ENCODE measurements at places on chromosomes 6 and 20.

DNA sequence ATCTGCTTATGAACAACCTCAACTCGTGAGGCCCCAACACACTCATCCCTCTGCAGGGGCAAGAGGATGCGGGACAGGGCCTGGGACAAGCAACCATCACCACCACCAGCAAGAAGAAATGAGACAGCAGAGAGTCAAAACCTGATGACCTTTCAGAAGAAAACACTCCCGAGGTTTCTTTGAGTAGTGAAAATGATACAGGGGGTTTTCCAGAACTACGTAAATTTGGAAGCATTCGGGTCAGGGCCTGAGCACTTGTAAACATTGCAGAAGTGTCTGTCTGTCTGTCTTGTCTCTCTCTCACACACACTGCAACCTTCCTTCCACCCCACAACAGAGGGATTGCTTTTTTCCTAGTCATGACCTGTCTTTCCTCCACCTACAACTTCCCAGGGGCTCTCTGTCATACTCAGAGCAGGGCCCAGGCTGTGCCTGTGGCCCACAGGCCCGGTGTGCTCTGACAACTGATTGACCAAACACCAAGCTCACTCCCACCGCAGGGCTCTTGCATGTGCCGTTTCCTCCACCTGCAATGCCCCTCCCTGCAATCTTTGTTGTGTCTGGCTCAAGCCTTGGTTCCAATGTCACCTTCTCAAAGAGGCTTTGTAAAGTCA, 90.9 kb downstream of the BMP7 start:
- no peak for DNase-seq

GRCh38 chr20:21609981-21610380, 95.5 kb upstream of the PAX1 start:
- DNase-seq: no peak

- no peak for DNase-seq
These were observed 32.3 kb downstream of the RPRD1B start for GRCh38 chr20:38065764-38066375.

DNA sequence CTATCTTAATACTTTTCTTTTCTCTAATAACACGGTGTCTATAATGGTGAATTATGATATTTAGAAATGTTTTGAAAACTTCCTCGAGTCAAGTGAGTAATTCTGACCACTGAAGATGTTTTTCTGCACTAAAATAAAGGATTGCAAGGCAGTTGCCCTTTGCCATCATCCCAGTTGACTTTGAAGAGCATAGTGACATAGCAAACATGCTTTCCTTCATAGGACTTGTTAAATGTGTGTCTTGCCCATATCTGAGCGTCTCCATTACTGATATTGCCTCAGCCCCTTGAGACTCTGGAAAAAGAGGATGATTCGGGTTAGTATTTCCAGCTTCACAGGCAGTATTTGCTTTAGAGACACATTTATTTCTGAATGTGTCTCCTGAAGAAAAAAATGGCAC, 125.2 kb upstream of the MCHR2 start:
- no peak for DNase-seq

GRCh38 chr6:149060300-149060984, 257.1 kb upstream of the TAB2 start:
- no peak for DNase-seq

DNA sequence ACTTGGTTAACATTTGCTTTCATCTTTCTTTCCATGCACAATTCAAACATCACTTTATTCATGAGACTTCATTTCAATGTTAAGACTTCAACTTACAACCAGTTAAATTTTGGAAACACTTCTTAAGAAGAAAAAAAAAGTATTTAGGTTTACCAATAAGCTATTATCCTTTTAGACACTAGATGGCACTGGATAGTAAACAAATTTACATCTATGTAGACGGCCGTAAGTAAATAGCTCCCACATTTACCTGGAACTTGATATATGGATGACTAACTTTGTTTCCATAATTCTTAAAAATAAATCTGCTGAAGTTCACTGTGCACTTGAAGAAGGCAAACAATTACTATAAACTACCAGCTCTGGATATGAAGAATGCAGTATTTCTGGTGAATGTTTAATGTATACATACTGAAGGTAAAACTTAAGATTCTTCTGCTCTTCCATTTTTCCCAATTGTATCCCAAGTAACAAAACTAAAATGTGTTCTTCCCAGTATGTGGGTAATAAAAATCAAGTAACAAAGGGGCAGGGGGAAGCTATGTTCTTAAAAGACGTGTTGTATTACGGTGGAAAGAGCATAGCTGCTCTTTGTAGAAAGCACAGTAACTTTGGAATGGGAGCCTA, 130.6 kb upstream of the C6orf118 start:
- no peak for DNase-seq

DNA sequence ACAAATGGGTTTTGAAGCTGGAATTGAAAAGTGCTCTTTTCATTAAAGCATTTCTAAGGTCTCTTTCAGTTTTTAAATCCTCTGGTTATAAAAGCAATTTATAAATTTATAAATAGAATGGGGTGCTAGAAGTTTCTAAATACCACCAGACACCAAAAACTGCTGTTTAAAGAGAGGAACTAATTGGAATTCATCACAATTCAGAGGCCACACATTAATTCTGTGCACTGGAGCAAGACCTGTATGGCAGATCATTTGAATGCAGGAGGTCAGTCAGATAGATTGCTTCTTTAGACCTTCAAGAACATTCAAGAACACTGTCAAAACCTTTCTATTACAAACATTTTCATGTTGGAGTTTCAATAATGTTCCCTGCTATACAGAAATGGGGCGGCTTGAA, 55.1 kb downstream of the ALDH8A1 start:
- DNase-seq: no peak

- no peak for DNase-seq
These were observed 139.9 kb downstream of the AGPAT4 start for GRCh38 chr6:161133963-161134362.

DNA sequence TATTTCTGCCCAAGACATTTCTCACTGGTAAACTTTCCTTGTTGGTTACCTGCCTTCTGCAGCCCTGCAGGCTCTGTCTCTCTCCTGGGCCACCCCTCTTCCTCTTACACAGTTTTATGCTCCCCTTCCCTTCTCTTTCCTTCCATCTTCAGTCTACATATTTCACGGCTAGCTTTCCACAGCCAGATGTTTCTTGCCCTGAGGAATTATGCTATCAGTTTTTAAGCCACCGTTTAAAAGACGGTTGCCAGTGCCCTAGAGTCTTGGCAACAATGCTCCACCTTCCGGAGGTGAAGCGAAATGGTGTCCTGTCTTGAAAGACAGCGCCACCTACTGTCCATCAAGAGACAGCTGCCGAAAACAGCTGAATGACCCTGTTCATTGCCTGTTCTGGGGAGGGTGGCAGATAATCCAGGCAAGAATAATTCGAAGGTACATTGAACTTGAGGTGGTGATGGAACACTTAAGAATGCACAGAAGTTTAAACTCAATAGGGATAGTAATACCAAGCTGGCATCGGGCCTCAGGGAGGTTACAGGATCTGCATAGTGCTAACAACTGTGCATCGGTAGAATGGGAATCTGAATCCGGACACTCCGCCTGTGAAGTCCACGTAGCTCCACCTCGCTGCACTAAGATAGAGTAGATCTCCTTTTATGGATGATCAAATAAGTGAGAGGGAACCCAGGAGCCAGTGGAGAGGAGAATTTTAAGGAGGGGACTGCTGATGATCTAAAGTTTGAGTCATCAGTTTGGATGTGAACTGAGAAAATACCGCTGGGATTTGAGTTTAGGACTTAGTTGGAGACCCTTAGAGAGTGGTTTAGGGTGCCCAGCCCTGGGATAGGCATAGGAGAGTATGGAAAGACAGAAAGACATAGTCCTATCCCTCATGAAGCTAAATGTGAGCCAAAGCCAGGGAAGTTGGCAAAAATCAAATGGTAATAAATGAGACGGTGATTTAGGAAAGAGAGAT, 4.8 kb upstream of the TRIM40 start:
- DNase-seq: peak; percentile 50

Data from NCI-H1417 (cell line).